ENCODE measurements at places on chromosomes 5 and 9.

DNA sequence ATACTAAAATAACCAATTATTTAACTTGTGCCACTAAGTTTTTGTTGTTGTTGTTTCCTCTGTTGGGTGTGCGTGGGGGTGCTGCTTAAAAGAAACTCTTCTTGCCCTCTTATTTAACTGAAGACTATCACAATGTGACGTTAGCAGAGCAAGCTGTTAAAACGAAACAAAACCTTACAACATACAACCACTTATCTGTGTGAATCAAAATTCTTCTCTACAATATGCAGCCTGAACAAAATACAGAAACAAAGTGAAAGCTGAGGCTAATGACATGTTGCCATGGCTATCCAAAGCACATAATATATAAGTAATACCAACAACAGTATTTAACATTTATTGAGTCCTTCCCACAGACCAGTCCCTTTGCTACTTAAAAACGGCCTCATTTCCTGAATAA lies 291.0 kb downstream of the FBXL17 start:
- DNase-seq, result no peak

DNA sequence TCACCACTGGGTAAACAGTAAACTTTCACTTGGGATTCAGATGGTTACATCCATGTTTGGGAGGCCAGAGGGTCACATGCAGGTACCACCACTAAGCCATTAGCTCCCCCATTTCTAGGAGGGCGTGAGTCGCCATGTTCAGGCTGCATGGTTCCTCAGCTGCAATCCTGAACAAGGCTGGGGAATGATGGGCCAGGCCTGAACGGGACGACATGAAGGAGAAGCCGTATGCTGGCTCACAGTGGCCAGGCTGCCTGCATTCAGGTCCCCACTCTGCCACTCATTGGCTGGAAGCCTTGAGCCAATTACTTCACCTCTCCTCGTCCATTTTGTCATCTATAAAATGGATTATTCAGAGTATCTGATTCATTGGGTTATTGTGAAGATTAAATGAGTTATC lies 9.0 kb upstream of the FBP2 start:
- DNase-seq, result no peak

GRCh38 chr5:54835647-54836046 lies 149.7 kb downstream of the ESM1 start:
- DNase-seq, result peak; percentile 60

DNA sequence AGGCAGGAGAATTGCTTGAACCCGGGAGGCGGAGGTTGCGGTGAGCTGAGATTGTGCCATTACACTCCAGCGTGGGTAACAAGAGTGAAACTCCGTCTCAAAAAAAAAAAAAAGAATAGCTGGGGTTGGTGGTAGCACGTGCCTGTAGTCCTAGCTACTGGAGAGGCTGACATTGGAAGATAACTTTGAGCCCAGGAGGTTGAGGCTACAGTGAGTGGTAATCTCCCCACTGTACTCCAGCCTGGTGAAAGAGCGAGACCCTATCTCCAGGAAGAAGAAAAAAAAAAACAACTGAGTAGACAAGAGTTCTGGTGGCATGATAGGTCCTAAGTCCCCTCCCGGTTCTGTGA lies 26.3 kb downstream of the GOLGA2 start:
- no peak for DNase-seq

DNA sequence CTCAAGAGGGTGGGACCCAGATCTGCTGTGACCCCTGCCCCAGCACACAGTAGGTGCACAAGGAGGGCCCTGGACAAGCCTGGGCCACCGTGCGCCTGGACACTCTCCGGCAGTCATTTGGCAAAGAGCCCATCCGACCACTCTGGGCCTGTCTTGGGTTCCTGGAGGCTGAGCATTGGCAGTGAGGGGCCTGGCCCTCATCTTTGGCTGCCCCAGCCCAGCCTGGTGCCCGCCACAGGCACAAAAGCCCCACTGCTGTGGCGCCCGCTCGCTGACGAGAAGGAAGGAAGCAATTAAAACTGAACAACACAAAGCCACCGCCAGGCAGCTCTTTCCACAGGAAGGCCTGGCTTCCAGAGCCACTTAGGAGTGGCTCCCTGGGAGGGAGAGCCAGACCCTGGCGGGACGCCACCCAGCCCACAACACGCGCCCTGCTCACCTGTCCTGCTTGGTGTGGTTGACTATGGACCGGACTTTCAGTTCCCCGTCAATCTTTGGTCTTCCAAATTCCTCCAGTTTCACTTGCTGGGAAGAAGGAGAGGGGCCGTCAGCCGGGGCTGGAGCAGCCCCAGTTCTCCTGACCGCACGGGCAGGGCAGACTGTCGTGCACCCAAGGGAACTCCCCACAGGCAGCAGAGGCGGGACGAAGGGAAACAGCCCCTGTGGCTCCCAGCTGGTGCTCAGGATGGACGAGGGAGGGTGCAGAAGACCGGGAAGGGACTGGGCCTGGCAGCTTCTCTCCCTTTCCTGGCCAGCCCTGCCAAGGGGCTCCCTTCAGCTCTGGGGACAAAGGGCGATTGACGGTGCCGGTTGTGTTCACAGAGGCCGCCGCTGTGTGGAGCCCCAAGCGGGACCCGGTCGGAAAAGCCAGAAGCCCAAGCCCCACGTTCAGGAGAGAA lies 50.9 kb upstream of the SARDH start:
- no peak for DNase-seq

DNA sequence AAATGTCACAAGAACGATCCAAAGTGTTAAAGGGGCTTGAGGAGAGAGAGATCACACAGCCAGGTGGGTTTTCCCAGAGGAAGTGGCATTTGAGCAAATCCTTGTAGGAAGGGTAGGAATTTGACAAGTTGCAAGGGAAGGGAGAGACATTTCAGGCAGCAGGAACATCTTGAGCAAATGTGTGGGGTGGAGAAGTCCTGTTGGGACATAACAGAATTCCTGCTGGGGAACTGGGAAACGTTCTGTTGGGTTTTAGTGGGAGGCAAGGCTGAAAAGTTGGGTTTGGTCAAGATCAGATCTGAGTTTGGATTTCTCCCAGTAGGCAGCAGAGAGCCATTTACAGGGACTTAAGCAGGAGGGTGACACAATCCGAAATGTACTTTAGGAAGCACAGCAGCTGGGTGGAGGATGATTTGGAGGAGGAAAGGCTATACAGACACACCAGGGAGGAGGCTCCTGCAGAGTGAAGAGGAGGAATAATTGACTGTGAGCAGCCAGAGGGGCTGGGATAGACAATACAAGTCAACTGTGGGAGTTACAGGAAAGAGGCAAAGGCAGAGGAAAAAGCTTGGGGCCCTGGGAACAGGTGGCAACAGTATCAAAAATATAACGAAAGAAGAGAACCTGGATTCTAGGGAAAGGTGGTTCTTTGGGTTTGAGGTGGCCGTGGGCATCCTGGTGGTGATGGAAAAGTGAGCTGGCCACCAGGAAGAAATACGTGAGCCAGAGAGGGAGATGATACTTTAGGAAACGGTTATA lies 3.1 kb upstream of the ZSWIM6 start:
- no peak for DNase-seq

GRCh38 chr5:79130781-79131180 lies 19.2 kb downstream of the BHMT start:
- no peak for DNase-seq

DNA sequence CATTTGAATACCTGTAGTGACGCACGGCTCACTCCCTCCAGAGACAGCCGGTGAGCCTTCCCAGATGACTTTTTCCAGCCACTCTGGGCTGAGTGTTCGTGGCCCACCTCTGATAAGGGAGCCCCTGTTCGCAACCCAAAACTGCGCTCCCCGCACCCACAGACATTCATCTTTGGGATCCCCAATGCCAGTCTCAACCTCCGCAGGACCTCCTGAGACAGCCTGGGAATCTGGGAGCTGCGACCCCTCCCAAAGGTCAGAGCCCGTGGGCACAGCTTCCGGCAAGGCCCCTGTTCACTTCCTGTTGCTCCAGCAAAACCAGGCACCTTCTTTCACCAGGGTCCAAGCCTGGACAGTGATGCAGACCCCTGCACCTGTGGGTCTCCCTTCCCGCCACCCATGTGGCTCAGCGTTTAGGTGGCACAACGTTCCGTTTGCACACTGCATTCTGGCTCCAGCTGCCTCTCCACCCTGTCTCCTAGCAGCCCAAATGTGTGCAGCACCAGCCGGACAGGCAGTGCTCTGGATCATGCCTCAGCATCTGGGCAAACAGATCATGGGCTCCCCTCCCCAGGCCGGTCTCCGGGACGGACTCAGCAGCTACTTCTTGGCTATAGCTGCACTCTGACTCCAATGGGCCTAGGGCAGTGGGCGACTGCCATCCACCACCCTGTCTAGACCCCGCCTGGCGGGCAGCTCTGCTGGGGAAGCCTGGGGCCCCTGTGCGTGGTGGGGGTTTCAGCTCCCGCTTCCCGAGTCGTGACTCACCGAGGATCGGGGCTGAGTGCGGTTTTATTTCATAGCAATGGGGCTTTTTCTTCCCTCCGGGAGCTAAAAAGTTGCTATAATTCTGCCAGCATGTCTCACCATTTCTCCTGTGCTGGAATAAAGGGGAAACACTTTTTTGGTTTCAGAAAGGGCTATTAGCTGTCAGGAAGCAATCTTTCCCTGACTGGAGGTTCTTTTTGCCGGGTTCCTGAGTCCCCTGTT lies 156.0 kb downstream of the OLFM1 start:
- no peak for DNase-seq

DNA sequence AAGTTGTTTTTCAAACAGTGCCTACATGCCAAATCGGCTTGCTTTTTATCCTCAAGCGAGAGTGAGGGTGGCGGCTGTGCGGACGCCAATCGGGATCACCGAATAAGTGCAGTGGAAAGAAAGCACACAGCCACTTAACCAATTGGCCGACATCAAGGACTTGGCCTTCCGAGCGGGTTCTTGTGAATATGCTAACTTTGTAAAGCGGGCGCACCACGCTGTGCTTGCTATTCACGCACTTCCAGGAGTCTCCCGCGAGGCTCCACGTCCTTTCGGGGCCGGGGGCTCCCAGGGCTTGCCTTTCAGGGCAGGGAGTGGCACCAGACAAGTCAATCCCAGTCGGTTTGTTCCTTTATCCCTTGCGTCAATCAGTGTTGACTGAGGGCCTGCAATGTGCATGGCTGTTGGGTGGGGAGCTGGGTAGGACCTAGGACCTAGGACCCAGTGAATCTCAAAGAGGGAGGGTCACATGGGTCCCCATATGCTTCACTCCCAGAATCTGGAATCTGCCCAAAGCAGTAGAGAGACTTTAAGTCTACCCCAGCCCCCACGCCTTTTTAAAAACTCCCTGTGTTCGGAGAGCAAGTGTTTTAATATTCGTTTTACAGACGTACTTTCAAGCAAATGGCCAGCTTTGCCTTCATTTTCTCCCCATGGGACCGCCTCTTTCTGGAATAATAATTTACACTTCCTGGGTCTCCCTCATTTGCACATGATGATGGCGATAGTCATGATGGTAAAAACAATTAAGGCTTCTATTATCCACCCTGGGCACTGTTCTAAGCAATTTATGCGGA lies 2.0 kb upstream of the GCNT4 start:
- peak; percentile 51 for DNase-seq

- DNase-seq, result no peak
Observed at GRCh38 chr5:53974021-53974420, 336.4 kb downstream of the ARL15 start.

DNA sequence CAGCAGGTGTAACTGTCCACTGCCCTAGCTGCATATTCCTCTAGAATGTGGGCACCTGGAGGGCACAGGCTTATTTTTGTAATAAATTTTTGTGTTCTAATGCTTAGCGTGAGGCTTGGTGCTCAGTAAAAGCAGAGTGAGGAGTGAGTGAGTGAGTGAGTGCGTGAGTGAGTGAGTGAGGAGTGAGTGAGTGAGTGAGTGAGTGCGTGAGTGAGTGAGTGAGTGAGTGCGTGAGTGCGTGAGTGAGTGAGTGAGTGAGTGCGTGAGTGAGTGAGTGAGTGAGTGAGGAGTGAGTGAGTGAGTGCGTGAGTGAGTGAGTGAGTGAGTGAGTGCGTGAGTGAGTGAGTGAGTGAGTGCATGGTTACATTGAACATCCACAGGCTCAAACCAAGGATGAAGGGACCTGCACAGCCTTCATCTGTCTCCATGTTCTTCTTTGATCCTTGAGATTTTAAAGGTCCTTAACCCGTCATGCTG lies 371.5 kb downstream of the MED10 start:
- no peak for DNase-seq

DNA sequence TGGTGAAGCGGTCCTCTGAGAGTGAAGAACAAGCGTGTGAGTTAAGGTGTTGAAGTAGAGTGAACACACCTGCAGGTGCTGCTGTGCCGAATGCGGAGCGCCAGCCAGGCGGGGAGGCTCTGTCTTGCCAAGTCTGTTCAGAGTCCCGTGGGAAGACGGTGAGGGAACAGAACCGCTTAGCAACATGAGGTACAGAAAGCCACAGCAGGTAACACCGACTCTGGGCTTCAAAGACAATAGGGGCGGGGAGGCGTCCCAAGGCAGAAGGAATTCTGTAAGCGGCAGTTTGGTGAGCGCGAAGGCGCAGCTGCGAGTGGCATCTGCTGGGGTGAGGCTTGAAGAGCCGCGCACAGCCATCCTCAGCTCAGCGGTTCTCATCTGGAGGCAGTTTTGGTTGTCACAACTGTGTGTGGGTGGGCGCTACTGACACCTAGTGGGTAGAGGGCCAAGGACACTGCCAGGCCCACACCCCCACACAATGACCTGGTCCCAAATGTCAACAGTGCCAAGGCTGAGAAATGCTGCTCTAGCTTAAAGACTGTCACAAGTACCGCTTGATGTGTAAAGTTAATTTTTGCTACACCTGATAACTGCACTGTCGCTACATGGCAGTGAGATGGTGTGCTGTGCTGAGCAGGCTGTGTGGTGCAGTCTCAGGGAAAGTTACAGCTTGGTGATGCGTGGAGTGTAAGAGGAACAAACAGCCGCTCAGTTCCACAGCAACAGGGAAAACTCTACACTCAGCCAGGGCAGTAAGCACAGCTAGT lies 67.4 kb upstream of the TBC1D9B start:
- peak; percentile 32 for DNase-seq

DNA sequence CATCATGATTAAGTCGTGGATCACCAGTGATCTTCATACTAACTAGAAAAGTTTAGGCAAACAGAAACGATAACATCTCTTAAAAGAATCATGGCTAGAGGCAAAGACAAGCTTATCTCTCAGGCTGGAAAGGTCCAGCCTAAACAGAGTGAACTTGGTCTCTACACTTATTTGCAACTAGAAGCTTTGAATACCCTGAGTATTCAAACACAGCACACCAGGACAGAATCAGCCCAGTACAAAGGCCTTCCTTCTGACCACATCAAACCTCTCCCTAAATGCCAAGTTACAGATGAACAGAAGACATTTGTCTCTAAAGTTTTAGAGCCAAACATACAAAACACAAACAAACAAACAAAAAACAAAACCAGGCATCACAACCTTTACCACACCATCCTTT lies 57.2 kb downstream of the ELAVL2 start:
- DNase-seq, result no peak

DNA sequence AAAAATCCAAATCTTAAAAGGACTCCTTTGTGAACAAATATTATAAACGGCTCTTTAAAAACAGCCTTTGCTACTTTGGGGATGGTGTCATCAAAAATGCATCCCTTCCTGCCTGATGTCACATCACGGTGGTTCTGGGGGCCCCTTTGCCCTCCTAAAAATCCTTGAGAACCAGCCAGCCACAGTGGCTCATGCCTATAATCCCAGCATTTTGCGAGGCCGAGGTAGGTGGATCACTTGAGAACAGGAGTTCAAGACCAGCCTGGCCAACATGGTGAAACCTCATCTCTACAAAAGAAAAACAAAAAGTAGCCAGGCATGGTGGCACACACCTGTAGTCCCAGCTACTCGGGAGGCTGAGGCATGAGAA lies 43.9 kb downstream of the FNBP1 start:
- DNase-seq, result peak; percentile 48

Measured in fibroblast of skin of right biceps (primary cell).